ENCODE measurements at places on chromosomes 6 and 20. TPM values are rescaled to one million over a fixed set of nuclear protein-coding genes. Genes with fewer than 3 reads are reported as not detected.
A peak's percentile ranks its signal among the peaks of the same experiment; 100 is the strongest.

C4B gene
- polyA plus RNA-seq = 296 TPM

HLA-DPB1 gene
- polyA plus RNA-seq = 170 TPM

B3GALT4 gene
- polyA plus RNA-seq = 16.8 TPM

TCP11 gene
- 0.45 TPM for polyA plus RNA-seq

C6orf141 gene
- 6.1 TPM for polyA plus RNA-seq

HDAC2 gene
- 53.2 TPM for polyA plus RNA-seq

LINC00237 gene
- 0.03 TPM for polyA plus RNA-seq

GRCh38 chr6:89536231-89536630 lies 102.3 kb downstream of the LYRM2 start:
- H3K4me1 ChIP-seq = no peaks in the 10 kb centered on the region
- H3K27me3 ChIP-seq = no peaks in the 10 kb centered on the region
- no peak overlapping the region for H3K27ac ChIP-seq
- DNase-seq = no peak

DNA sequence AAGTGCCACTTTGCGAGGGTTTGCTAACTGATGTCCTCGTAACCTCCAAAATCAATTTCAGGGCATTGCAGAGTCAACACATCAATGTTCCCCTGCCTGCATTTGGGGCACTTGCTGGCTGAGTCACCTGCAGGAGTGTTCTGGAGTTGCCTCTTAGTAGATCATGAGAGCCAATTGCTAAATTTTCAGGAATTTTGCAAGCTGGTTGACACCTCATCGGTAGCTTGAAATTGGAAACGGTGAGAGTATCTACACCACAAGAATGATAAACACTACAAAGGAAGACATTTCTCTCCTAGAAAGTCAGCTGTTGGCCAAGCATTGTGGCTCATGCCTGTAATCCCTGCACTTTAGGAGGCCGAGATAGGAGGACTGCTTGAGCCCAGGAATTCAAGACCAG lies 10.8 kb upstream of the BFSP1 start:
- no peak overlapping the region for H3K27ac ChIP-seq
- no peaks in the 10 kb centered on the region for H3K36me3 ChIP-seq
- peaks cover 9% of the 10 kb centered on the region for H3K4me1 ChIP-seq

GRCh38 chr6:143098054-143098671 lies 37.5 kb downstream of the AIG1 start:
- peaks cover 10% of the 10 kb centered on the region for H3K4me1 ChIP-seq
- no peak overlapping the region for H3K4me3 ChIP-seq
- no peak overlapping the region for H3K27ac ChIP-seq
- peak; percentile 7 for DNase-seq
- H3K27me3 ChIP-seq = no peaks in the 10 kb centered on the region

DNA sequence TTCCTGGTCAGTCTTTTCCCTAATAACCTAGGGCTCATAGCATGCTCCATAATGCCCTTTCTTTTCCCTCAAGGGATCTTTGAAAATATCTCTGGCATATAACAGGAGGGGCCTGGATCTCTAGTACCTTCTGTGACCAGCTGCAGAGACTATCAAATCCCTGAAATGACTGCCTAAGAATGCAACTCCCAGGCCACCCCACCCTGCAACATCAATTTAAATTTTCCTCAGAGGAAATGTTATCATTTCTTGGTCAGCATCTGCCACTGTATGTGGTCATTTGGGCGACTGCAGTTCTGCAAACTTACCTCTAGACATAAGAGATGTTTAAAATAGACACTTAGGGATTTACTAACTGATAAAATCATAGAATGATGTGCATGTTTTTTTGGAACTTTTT lies 200.2 kb downstream of the KCNQ5 start:
- DNase-seq = no peak
- no peak overlapping the region for H3K4me3 ChIP-seq
- H3K4me1 ChIP-seq = no peaks in the 10 kb centered on the region
- no peak overlapping the region for H3K27ac ChIP-seq
- H3K27me3 ChIP-seq = no peaks in the 10 kb centered on the region

DNA sequence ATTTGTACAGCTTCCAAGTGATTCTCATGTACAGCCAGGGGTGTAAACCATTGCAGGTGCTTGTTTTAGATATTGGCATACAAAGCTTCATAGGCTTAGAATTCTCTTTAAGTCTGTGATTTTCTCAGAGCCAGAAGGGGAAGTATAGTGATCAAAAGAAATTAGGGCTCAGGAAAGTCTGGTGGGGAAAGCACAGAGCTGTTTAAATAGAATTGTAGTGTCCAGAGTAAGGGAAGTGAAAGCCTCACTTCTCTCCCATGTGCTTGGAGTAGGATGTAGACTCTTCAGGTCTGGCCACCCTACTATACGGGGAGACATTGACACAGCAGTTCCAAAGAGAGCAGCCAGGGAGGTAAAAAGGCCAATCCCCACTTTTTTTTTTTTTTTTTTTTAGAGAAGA lies 10.4 kb downstream of the GCNT2 start:
- no peaks in the 10 kb centered on the region for H3K36me3 ChIP-seq
- no peak overlapping the region for H3K4me3 ChIP-seq
- H3K27me3 ChIP-seq = no peaks in the 10 kb centered on the region
- DNase-seq = no peak

GRCh38 chr20:59771506-59772372 lies 161.7 kb downstream of the SYCP2 start:
- H3K4me1 ChIP-seq = no peaks in the 10 kb centered on the region
- peak; percentile 35 for DNase-seq
- H3K36me3 ChIP-seq = no peaks in the 10 kb centered on the region
- no peak overlapping the region for H3K27ac ChIP-seq

DNA sequence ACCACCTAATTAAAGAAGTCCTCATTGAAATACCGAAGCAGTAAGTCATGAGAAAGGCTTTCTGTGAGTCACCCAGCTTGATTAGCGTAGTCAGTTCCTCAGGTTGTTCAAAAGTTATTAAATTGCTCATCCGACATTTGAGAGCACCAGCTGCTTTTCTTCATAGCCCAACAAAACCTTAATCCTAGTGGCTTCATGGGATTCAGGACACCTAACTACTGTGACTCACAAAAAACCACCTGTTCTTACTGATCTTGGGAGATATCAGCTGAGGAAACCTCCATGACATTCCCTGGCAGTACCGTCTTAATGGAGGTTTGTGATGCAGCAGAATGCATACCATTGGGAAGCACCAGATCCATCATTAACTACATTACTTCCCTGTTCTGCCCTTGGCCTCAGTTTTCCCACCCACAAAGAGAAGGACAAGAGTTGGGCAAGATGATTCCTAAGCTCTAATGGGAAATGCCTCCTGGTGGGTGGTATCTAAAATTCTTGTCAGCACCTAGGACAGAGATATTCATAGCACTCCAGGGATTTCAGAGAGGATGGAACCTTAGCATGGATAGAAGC lies 103.8 kb downstream of the KHDC1L start:
- no peak overlapping the region for H3K4me3 ChIP-seq
- no peak overlapping the region for H3K27ac ChIP-seq
- no peaks in the 10 kb centered on the region for H3K27me3 ChIP-seq
- DNase-seq = no peak
- H3K4me1 ChIP-seq = no peaks in the 10 kb centered on the region
- no peaks in the 10 kb centered on the region for H3K36me3 ChIP-seq

GRCh38 chr20:44204156-44204831 lies 6.3 kb downstream of the OSER1 start:
- H3K27ac ChIP-seq = peak overlapping the region; percentile 79
- H3K27me3 ChIP-seq = no peaks in the 10 kb centered on the region
- no peak for DNase-seq
- peaks cover 5% of the 10 kb centered on the region for H3K4me1 ChIP-seq

GRCh38 chr20:62311150-62311549 lies 8.4 kb downstream of the ADRM1 start:
- H3K4me3 ChIP-seq = no peak overlapping the region
- peaks cover 93% of the 10 kb centered on the region for H3K36me3 ChIP-seq
- H3K4me1 ChIP-seq = no peaks in the 10 kb centered on the region
- H3K27me3 ChIP-seq = no peaks in the 10 kb centered on the region
- no peak for DNase-seq

DNA sequence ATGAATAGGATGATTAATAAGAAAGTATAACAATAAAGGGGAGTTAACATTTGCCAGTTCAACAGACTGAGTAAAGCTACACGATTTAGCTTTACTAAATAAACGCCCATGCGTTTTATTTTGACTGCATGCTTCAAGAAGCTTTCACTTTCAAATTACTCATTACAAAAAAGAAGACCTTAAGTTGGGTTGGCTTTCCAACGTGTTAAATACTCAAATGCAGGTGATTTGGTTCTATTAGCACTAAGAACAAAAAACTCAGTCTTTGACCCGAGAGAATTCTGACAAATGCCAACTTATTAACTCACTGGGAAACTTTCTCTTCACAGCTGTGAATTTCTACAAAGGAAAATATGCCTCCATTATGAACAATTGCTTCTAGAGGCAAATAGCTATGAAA lies 24.8 kb downstream of the RNF146 start:
- DNase-seq = no peak
- H3K36me3 ChIP-seq = peaks cover 49% of the 10 kb centered on the region
- H3K27me3 ChIP-seq = no peaks in the 10 kb centered on the region
- peaks cover 7% of the 10 kb centered on the region for H3K4me1 ChIP-seq
- no peak overlapping the region for H3K27ac ChIP-seq
- H3K4me3 ChIP-seq = no peak overlapping the region

- H3K27me3 ChIP-seq = no peaks in the 10 kb centered on the region
- H3K4me1 ChIP-seq = peaks cover 5% of the 10 kb centered on the region
- H3K4me3 ChIP-seq = no peak overlapping the region
- H3K27ac ChIP-seq = no peak overlapping the region
Observed at GRCh38 chr20:16552015-16552414, 21.2 kb downstream of the KIF16B start.

GRCh38 chr6:153334121-153334520 lies 203.0 kb upstream of the RGS17 start:
- no peaks in the 10 kb centered on the region for H3K27me3 ChIP-seq
- H3K4me1 ChIP-seq = no peaks in the 10 kb centered on the region
- H3K36me3 ChIP-seq = no peaks in the 10 kb centered on the region

DNA sequence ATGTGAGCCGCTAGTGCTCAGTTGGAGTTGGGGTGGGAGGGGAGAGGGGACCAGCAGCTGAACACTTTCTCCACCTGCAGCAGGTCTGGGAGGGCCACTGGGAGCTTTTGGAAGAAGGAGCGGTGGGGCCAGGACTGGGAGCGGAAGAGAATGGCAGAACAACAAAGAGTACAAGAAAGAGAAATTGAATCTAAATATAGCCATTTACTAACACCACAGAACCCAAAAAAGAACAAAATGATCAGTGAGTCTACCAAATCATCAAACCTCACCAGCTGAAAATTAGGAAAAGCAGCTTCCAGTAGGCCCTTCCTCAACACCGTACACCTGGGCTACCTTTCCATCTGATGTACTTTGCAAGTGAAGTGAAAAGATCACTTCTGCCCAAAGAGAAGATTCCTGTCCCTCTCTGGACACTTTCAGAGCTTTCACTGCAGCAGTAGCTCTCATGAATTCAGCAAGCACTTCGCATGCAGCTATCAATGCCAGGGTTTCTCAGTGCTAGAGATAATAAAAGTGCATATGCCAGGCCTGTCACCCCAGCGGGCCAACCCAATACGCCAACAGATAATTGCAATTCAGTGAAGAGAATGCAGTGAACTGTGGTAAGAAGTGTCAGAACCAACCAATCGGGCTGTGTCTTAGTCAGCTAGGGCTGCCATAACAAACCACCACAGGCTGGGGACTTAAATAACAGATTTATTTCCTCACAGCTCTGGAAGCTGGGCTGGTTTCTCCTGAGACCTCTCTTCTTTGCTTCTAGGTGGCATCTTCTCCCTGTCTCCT lies 597 bp downstream of the LY86 start:
- no peaks in the 10 kb centered on the region for H3K36me3 ChIP-seq
- peak; percentile 40 for DNase-seq
- no peak overlapping the region for H3K4me3 ChIP-seq
- no peak overlapping the region for H3K27ac ChIP-seq
- no peaks in the 10 kb centered on the region for H3K27me3 ChIP-seq

GRCh38 chr6:36514554-36515456 lies 32.5 kb downstream of the STK38 start:
- no peak overlapping the region for H3K27ac ChIP-seq
- no peaks in the 10 kb centered on the region for H3K27me3 ChIP-seq
- peaks cover 29% of the 10 kb centered on the region for H3K36me3 ChIP-seq
- H3K4me1 ChIP-seq = no peaks in the 10 kb centered on the region
- H3K4me3 ChIP-seq = no peak overlapping the region

GRCh38 chr6:65896140-65896539 lies 189.1 kb upstream of the EYS start:
- no peak overlapping the region for H3K4me3 ChIP-seq
- no peaks in the 10 kb centered on the region for H3K27me3 ChIP-seq
- H3K4me1 ChIP-seq = no peaks in the 10 kb centered on the region
- H3K36me3 ChIP-seq = no peaks in the 10 kb centered on the region

DNA sequence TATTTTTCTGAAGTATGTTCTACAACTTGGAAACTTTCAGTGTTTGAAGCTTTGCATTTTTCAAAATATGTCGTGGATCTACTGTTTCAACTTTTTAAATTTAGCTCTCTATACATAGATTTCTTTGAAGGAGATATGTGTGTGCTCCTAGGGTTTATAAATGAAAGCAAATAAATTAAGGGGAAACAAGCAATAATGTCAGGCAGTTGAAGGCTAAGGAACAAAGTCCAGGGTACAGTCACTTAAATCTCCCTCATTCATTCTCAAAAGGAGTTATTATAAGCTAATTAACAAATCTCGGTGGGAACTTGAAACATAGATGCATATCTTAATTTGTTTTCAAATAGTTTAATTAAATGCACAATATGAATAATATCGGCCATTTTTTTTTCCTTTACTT lies 79.4 kb downstream of the SAMD5 start:
- no peaks in the 10 kb centered on the region for H3K4me1 ChIP-seq
- no peaks in the 10 kb centered on the region for H3K27me3 ChIP-seq
- no peak overlapping the region for H3K27ac ChIP-seq
- no peaks in the 10 kb centered on the region for H3K36me3 ChIP-seq

DNA sequence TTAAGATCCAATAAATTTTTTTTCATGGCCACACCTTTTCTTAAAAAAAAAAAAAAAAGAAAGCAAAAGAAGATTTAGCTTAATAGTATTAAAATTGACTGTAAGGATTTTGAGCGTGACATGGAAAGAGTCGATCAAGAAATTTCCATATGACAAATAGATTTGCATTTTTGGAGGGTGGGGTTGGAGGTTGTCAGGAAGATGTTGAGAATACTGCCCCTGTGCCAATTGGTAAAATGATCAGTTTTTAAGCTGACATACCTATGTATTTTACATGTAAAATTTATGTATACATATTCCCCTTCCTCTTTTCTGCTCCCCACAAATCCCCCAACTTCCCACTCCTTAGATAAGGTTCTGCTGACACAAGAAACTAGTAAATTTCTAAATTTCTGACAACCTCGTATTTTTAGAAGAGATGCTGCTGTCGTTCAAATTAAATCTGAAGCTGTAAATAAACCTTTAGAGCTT lies 520.9 kb downstream of the CD83 start:
- no peak for DNase-seq
- H3K36me3 ChIP-seq = no peaks in the 10 kb centered on the region
- H3K4me3 ChIP-seq = no peak overlapping the region
- no peaks in the 10 kb centered on the region for H3K4me1 ChIP-seq

GRCh38 chr6:5531161-5531560 lies 269.8 kb downstream of the FARS2 start:
- no peaks in the 10 kb centered on the region for H3K27me3 ChIP-seq
- DNase-seq = no peak
- no peak overlapping the region for H3K27ac ChIP-seq
- H3K4me3 ChIP-seq = no peak overlapping the region

- H3K4me3 ChIP-seq = no peak overlapping the region
- H3K27ac ChIP-seq = no peak overlapping the region
- H3K27me3 ChIP-seq = no peaks in the 10 kb centered on the region
Observed at GRCh38 chr6:106315765-106316374, 9.7 kb downstream of the ATG5 start.
